ENCODE measurements at places on chromosomes 2 and 18.

GRCh38 chr18:49487711-49488310, 777 bp upstream of the C18orf32 start:
- DNase-seq: no peak

- DNase-seq: no peak
These were observed 4.8 kb upstream of the UBE2E3 start for GRCh38 chr2:180975585-180975984.

GRCh38 chr2:67842375-67842959, 220.3 kb downstream of the C1D start:
- no peak for DNase-seq

DNA sequence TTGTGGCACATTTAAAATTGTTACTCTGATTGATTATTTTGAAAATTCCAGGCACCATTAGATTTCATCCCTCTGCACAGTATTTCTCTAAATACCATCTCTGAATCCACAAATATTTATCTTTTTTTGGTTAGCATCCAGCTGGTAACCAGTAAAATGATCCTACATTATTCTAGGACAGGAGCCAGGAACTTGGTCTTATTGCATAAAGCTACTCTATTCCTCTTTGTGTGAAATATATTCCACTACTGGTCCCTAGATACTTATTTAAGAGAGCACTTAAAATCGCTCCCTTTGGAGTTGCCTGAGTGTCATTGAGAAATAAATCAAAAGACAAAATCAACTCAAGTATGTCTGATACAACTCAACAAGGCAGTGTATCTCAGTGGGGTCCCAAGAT, 7.4 kb upstream of the MBOAT2 start:
- no peak for DNase-seq

- DNase-seq: no peak
These were observed 211.0 kb downstream of the MBD5 start for GRCh38 chr2:148231858-148232257.

DNA sequence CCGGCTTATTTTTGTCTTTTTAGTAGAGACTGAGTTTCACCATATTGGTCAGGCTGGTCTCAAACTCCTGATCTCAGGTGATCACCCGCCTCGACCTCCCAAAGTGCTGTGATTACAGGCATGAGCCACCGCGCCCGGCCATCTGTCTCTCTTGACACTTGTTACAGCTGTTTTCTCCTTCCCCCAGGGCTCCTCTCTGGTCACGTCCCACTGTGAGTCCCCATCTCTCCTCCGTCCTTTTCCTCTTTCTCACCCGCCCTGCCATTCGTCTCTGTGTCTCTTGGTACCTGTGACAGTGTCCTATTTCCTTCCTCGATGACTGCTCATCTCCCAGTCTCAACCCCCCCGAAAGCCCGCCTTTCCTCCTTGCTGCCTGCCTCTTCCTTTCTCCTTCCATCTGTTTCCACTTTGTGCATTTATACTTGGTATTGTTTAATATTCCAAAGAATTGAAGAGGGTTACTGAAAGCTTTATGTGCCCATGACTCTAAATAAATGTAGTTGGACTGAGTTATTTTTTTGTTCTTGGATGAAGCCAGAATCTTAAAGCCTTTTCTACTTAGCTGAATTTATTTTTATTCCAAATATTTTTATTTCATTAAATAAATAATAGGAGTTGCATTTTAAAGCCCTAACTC, 241.5 kb downstream of the SH3RF3 start:
- DNase-seq: no peak

Measured in RCC 7860 (cell line).